ENCODE measurements at places on chromosomes 7 and 10. TPM values are rescaled to one million over a fixed set of nuclear protein-coding genes. Genes with fewer than 3 reads are reported as not detected.
A peak's percentile ranks its signal among the peaks of the same experiment; 100 is the strongest.

- no peak for DNase-seq
Observed at GRCh38 chr10:14326581-14326980, 4.1 kb downstream of the FRMD4A start.

GRCh38 chr10:46091828-46092523 is 45.9 kb upstream of the MSMB start:
- DNase-seq, result peak; percentile 72

DNA sequence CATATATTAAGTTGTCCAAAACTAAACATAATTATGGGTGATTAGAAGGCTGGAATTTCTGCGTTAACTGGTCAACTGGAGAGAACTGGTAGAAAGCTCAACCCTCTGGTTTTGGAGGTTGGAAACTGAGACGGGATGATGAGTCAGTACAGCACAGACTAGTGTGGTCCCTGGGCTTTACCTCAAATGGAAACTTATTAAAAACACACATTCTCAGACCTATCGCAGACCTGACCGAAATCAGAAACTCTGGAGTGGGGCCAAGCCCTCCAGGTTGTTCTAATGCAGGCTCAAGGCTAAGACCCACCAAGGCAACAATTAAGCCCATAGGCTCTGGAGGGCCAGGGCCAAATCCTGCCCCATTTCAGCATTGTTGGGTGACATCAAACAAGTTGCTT is 136.9 kb downstream of the KCNMA1 start:
- DNase-seq, result no peak

- no peak for DNase-seq
Observed at GRCh38 chr10:126849646-126850045, 55.6 kb upstream of the DOCK1 start.

- no peak for DNase-seq
Observed at GRCh38 chr10:33388785-33389184, 54.3 kb upstream of the NRP1 start.

DNA sequence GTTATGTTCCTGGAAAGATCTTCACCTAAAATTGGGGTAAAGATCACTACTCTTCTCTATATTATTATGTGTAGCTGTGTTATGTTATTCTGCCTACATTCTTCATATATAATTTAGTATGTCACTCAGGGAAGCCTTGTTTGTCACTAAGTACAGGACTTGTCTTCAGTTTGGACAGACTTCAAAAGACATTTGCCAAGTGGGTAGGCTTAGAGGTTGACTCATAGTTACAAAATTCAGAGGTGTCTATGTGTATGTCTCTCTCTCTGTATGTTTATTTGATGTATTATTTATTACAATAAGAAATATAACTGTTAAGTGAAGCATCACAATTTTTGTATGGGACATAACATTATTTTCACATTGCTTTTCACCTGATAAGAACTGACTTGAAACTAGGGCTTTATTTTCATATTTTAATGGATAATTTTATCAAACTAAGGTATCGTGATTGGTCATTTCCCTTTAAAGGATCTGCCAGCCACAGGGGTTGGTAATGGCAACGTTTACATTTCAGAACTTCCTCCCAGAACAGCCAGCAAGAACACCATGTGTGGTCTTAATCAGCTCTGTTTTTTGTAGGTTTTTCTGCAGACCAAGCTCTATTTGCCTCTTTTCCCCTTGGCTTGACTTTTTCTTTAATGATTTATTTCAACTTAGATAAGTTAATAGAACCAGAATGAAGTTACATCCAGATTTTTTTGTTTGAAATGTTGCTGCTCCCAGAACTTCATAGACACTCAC is 262.1 kb upstream of the CACNA2D1 start:
- no peak for DNase-seq

DNA sequence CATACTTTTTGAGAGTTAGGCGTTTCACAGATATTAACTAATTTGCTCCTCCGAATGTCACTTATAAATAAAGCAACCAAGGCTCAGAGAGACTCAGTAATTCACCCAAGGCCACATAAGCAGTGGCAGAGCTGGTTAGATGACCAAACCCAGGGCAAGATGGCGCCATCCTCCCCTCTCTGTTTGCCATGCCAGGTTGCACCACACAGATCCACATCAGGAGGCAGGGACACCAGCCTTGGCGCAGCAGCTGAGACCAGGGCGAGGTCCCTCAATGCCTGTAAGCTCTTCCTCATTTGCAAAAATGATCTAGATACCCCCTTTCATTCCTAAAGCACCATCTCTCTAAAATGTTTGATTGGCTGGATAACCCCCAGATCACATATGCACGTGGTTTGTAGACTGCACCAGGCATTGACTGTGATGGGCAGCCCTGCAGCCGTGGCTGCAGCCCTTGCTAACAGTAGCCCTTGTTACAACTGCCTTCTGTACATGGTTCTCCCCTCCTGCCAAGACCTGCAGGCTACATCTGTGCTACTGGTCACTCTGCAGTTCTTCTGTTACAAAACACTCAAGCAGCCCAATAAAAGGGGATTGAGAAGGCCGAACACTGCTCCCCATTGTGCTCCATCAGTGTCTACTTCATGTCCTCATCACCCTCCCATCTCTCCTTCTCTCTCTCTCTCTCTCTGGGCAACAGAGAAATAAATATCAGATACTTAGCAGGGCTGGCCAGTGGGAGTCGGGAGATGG is 298.6 kb downstream of the PRPF18 start:
- no peak for DNase-seq

TMEM270 gene
- total RNA-seq, result not detected

ANKRD61 gene
- total RNA-seq, result not detected

ASCC1 gene
- 35.4 TPM for total RNA-seq

ACSL5 gene
- 6.4 TPM for total RNA-seq
